ENCODE measurements at places on chromosomes 1 and 21.

- DNase-seq: no peak
Observed at GRCh38 chr1:181612100-181612499, 128.8 kb downstream of the CACNA1E start.

GRCh38 chr1:98393719-98394118 is 267.8 kb upstream of the SNX7 start:
- DNase-seq: no peak

GRCh38 chr1:156515956-156516355 is 15.4 kb upstream of the MEF2D start:
- no peak for DNase-seq

DNA sequence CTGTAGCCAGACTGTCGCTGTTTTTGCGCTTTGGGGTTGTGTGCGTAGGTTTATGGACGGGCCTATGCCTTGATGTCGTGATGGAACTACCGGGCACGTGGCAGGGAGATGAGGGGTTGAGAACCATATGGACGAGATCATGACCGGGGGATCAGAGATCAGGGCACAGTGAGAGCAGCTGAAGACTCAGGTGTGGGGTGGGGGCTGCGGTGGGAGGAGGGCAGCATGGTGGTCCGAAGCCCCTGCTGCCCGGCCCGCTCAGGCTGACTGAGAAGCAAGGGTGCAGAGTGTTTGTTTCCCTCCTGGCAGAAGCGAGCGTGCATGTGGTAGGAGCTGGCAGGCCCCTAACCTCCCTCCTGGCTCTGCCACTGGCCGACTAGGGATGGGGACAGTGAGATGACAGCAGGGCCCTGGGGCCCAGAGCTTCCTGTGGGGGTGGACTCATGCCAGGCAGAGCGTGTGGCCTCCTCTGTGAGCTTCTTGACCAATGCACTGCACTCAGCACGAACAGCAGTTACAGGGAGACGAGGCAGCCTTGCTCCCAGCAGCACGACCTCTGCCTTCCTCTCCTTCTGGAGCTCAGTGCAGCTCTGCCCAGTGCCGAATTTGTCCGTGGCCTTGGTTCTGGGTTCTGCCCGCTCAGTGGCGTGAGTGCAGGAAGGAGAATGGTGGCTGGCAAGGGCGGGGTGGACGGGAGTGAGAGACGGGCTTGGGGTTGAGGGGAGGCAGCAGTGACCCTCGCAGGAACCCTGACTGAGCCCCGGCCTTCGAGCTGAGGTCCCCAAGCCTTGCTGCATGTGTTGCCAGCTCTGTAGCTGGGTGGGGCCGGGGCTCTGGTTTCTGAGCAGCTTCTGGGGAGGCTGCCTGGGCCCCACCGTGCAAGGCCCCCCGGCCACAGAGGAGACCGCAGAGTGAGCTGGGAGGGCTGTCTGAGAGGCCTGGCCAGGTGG is 22.2 kb upstream of the LRRC3 start:
- DNase-seq: no peak

DNA sequence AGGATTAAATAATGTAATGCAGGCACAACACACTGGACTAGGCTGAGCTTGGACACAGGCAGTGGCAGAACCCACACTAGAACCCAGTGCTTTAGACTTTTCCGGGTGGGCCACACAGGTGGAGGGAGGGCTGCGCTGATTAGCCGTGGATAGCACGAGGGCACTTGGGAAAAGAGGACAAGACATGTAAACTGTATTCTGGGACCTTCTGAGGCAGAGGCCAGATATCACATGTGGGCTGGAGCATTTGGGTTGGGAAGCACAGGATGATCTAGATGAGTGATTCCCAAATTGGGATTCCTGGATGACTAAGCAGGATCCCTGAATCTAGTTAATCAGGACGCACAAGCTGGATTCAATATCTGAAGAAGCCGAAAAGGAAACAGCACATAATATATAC is 20.3 kb upstream of the A3GALT2 start:
- no peak for DNase-seq

DNA sequence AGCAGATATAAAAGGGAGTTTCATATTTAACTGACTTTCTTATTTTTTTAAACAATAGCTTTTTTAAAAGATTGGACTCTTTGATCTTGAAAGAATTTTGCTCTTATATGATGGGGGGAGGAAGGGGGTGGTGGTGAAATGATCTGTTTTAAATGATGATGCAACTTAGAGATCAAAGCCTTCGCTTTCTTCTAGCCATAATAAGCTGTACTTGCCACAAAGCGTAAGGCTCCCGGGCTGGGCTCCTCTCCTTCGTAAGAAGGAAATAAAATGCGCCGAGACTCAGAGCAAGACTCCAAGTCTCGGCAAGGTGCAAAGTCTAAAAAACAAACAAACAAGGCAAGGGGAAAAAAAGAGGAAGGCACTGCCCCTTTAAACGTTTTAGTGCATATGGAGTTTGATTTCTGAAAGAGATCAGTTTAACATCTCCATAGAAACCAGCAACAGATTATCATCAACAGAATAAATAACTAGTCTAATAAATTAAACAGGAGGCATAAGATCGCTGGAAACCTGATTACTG is 3.3 kb downstream of the CASZ1 start:
- DNase-seq: no peak

GRCh38 chr21:45283611-45284455 is 3.9 kb downstream of the POFUT2 start:
- no peak for DNase-seq

GRCh38 chr1:115572710-115573109 is 69.1 kb upstream of the VANGL1 start:
- no peak for DNase-seq

- DNase-seq: no peak
Observed at GRCh38 chr1:231487019-231487418, 41.5 kb upstream of the TSNAX start.

DNA sequence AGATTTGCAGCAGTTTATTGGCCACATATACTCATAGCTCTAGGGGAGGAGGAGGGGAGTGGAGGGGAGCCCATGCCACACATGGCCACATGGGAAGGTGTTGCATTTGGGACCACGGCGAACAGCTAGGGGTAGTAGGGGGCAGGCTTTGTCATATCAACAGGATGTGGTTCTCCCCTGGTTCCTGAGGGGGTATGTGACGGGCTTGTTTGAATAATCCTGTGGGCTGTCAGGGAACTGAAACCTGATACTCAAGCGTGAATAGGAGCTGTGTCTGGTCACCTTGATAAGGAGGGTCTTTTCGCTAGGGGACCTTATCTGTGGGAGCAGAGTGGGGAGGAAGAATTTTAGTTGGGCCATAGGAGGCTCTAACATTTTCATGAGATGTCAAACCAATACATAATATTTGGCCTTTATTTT is 264.7 kb downstream of the CTH start:
- DNase-seq: no peak

- DNase-seq: no peak
Observed at GRCh38 chr1:17741052-17741451, 14.1 kb upstream of the ACTL8 start.

- peak; percentile 73 for DNase-seq
Observed at GRCh38 chr1:184890539-184890973, 83.8 kb downstream of the NIBAN1 start.

GRCh38 chr1:28021064-28021463 is 61.3 kb downstream of the XKR8 start:
- no peak for DNase-seq

GRCh38 chr1:209853676-209854075 is 25.9 kb downstream of the UTP25 start:
- no peak for DNase-seq

DNA sequence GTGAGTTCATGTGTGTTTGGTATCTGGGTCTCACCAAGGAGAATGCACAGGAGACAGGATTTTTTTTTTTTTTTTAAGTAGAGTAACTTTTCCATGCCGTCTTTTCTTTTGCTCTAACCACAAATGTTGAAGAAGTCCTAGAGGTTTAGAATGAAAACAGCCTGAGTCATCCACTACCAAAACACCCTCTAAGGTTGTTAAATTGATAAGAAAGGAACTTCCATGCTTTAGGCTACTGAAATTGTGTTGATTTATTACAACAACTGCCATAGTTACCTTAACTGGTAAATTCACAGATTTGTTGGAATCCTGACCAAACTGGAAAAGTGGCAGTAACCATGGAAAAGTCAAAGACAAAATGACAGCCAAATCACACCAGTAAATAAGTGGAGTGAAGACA is 375.6 kb downstream of the AMY1C start:
- no peak for DNase-seq

GRCh38 chr21:46098303-46099141 is 610 bp downstream of the COL6A2 start:
- DNase-seq: no peak

DNA sequence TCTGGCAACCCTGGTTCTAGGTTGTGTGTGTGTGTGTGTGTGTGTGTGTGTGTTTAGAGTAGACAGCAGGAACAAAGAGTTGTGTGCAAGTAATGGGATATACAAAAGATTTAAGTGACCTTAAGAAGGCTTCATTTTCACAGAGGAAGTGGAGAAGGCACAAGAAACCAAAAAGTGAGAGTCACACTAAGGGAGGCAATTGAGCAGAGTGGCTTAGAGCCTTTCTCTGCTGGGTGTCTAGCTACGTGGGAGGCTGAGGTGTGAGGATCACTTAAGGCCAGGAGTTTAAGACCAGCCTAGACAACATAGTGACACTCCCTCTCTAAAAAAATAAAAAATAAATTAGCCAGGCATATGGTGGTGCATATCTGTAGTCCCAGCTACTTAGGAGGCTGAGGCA is 44.4 kb upstream of the HAO2 start:
- DNase-seq: no peak

Measured in effector memory CD8-positive, alpha-beta T cell (primary cell).